ENCODE measurements at places on chromosomes 3 and 15. TPM values are rescaled to one million over a fixed set of nuclear protein-coding genes. Genes with fewer than 3 reads are reported as not detected.

DNA sequence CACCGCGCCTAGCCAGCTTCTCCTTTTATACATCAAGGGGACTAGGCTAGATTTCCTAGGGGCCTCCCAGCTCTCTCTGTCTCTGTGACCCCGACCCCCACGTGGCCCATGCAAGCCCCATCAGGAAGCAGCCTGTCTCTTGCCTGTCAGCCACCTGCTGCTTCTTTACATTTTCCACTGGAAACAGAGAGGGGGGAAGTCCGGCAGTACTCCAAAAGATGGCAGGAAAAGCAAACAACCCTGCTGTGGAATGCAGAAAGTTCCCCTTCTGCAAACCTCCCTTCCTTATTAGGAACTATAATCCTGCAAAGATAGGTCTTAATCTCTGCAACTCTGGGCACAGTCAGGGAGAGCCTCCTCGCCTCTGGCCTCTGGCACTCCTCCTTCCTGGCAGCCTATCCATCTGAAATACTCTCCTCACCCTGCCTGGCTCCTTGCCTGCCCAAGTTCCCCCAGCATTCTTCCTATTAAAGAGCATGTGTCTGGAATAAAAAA lies 47.4 kb upstream of the HACD2 start:
- peak overlapping the region; percentile 77 for H3K27ac ChIP-seq
- DNase-seq: peak; percentile 65
- no peaks in the 10 kb centered on the region for H3K4me1 ChIP-seq
- no peaks in the 10 kb centered on the region for H3K36me3 ChIP-seq

GRCh38 chr3:174329321-174329720 lies 529.8 kb upstream of the NAALADL2 start:
- no peaks in the 10 kb centered on the region for H3K4me1 ChIP-seq
- H3K4me3 ChIP-seq: no peak overlapping the region
- H3K27me3 ChIP-seq: no peaks in the 10 kb centered on the region
- no peak overlapping the region for H3K27ac ChIP-seq

Gene TM4SF18
- total RNA-seq: 7.2 TPM

Gene ATP13A5
- 4.5 TPM for total RNA-seq

- no peak overlapping the region for H3K4me3 ChIP-seq
- DNase-seq: no peak
- H3K27ac ChIP-seq: no peak overlapping the region
- H3K27me3 ChIP-seq: no peaks in the 10 kb centered on the region
Measured at GRCh38 chr3:197546307-197547085, 9.3 kb downstream of the BDH1 start.

Gene ROBO1
- total RNA-seq: 23.6 TPM

Gene B3GNT5
- total RNA-seq: 12.1 TPM

DNA sequence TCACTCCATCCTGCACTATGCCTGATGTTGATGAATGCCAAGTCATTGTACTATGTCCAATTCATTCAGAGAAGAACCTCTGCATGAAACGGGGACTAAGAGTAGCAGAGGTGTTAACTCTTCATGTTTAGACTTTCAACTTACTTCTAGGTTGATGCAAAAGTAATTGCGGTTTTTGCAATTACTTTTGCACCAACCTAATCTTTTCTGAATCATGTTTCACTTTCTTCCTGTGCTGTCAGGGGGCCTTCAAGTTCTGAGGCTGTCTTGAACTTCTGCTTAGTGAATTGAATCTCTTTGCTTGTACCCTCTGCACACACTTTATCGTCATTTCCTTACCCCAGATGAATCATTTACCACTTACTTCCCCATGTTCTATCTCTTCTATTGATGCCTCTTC lies 636.2 kb downstream of the NAALADL2 start:
- no peak overlapping the region for H3K4me3 ChIP-seq
- H3K36me3 ChIP-seq: no peaks in the 10 kb centered on the region
- DNase-seq: no peak
- no peaks in the 10 kb centered on the region for H3K27me3 ChIP-seq

- H3K36me3 ChIP-seq: no peaks in the 10 kb centered on the region
- no peak overlapping the region for H3K4me3 ChIP-seq
- peak overlapping the region; percentile 64 for H3K27ac ChIP-seq
Measured at GRCh38 chr3:30655187-30655812, 48.9 kb downstream of the TGFBR2 start.

GRCh38 chr3:68874551-68875348 lies 57.6 kb downstream of the TAFA4 start:
- no peaks in the 10 kb centered on the region for H3K36me3 ChIP-seq
- no peaks in the 10 kb centered on the region for H3K4me1 ChIP-seq
- H3K4me3 ChIP-seq: no peak overlapping the region
- no peak for DNase-seq
- H3K27ac ChIP-seq: no peak overlapping the region

Gene IL17RE
- 22.0 TPM for total RNA-seq

- H3K27me3 ChIP-seq: no peaks in the 10 kb centered on the region
- no peaks in the 10 kb centered on the region for H3K4me1 ChIP-seq
Measured at GRCh38 chr3:114344492-114344891, 50.7 kb downstream of the TIGIT start.

Gene AMT
- 2.7 TPM for total RNA-seq

Gene SLC35G2
- total RNA-seq: 9.5 TPM

Gene CGNL1
- total RNA-seq: 24.9 TPM

DNA sequence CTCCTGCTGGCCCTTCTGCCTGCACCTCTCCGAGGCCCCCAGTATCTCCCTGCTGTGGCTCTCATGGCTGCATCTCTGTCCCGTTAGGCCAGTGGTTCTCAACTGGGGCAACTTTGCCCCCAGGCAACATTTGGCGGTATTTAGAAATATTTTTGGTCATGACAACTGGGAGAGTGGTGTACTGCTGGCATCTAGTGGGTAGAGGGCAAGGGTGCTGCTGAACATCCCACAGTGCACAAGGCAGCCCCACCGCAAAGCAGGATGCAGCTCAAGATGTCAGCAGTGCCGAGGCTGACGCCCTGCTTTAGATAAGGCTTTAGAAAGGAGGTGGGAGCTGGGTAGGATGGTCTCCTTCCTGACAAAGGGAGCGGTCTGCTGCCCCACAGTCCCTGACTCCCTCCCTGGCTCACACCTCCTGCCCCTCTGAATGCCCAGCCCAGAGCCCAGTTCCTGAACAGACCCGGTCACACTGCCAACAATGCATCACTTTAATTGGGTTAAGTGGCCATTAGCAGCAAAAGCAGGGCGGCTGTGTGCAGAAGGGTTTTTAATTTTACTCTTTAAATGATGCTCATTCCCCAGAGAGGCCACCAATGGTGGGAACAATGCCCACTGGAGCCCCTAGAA lies 68.8 kb upstream of the TMEM115 start:
- no peaks in the 10 kb centered on the region for H3K4me1 ChIP-seq
- no peak for DNase-seq
- no peak overlapping the region for H3K4me3 ChIP-seq
- no peaks in the 10 kb centered on the region for H3K27me3 ChIP-seq

Gene SPTSSB
- total RNA-seq: 1.5 TPM

DNA sequence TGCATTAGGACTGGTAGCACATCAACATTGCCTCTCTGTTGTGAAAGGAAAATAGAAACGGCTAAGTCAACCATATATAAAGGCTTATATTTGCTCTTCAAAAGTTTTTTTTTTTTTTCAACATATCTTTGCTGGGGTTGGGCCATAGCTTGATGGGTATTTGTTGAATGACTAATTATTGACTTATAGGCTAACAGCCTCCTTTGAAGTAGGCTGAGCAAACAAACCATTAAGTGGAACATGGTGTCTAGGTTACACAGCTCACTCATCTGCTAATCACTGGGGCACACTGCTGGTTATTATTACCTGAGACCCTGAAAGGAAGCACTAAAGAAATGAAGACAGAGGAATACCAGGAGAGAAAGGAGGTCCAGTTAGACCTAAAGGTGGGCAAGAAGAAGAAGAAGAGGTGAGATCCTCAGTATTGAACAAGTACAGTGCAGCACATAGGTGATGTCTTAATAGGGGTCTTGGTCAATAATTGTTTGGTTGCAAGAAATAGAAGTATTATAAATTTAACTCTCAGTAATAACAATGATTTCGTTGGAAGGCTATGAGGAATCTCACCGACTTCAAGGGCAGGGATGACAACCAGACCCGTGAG lies 139.4 kb downstream of the RPLP1 start:
- H3K27me3 ChIP-seq: no peaks in the 10 kb centered on the region
- no peaks in the 10 kb centered on the region for H3K36me3 ChIP-seq
- H3K4me1 ChIP-seq: no peaks in the 10 kb centered on the region
- H3K4me3 ChIP-seq: no peak overlapping the region
- DNase-seq: no peak
- H3K27ac ChIP-seq: peak overlapping the region; percentile 25

DNA sequence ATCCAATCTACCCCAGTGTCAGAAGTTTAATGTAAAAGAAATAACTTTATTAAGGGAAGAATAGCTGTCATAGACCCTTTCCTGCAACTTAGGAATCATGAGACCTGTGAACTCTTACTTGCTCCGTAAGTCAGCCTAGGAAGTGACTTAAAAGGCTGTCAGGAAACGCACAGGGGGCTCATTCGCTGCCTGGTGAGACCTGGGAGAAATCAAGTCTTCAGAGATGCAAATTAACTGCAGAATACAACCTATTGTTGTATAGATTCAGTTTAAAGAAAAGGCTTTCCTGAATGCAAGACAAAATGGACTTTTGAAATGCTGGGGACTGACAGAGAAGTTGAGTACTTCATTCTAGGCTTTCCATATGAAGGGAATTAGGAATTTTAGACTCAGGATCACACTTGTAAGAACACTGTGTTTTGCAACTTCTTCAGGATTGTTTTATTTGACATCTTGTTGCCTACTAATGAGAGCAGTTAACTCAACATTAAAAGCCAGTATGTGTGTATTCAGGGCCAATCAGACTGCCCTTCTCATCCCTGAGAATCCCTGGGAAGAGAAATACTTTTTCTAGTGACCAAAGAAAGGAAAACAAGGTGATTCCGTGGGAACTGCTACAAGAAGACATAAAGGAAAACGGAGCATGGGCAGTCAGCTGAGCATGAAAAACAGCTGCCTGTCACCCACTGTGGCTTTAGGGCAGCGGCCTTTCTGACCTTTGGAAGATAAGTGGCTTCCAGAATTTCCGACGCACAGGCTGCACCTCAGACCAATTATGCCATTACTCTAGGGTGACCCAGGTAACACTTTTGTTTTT lies 18.5 kb upstream of the DPPA4 start:
- no peaks in the 10 kb centered on the region for H3K36me3 ChIP-seq
- no peak overlapping the region for H3K27ac ChIP-seq
- no peak for DNase-seq
- no peak overlapping the region for H3K4me3 ChIP-seq
- no peaks in the 10 kb centered on the region for H3K27me3 ChIP-seq
- H3K4me1 ChIP-seq: no peaks in the 10 kb centered on the region

GRCh38 chr15:40843261-40843884 lies 475 bp upstream of the SPINT1 start:
- H3K27ac ChIP-seq: peak overlapping the region; percentile 96
- H3K36me3 ChIP-seq: no peaks in the 10 kb centered on the region
- H3K4me3 ChIP-seq: peak overlapping the region; percentile 80
- no peaks in the 10 kb centered on the region for H3K27me3 ChIP-seq
- no peaks in the 10 kb centered on the region for H3K4me1 ChIP-seq
- no peak for DNase-seq

- H3K27me3 ChIP-seq: no peaks in the 10 kb centered on the region
- no peak overlapping the region for H3K4me3 ChIP-seq
- no peaks in the 10 kb centered on the region for H3K4me1 ChIP-seq
- H3K27ac ChIP-seq: no peak overlapping the region
Measured at GRCh38 chr15:72923289-72923688, 129.0 kb upstream of the NEO1 start.

- no peak overlapping the region for H3K4me3 ChIP-seq
- peak; percentile 52 for DNase-seq
- H3K36me3 ChIP-seq: no peaks in the 10 kb centered on the region
- H3K27me3 ChIP-seq: no peaks in the 10 kb centered on the region
- no peaks in the 10 kb centered on the region for H3K4me1 ChIP-seq
Measured at GRCh38 chr15:48682942-48683651, 37.6 kb upstream of the FBN1 start.

Gene ARGFX
- total RNA-seq: not detected

DNA sequence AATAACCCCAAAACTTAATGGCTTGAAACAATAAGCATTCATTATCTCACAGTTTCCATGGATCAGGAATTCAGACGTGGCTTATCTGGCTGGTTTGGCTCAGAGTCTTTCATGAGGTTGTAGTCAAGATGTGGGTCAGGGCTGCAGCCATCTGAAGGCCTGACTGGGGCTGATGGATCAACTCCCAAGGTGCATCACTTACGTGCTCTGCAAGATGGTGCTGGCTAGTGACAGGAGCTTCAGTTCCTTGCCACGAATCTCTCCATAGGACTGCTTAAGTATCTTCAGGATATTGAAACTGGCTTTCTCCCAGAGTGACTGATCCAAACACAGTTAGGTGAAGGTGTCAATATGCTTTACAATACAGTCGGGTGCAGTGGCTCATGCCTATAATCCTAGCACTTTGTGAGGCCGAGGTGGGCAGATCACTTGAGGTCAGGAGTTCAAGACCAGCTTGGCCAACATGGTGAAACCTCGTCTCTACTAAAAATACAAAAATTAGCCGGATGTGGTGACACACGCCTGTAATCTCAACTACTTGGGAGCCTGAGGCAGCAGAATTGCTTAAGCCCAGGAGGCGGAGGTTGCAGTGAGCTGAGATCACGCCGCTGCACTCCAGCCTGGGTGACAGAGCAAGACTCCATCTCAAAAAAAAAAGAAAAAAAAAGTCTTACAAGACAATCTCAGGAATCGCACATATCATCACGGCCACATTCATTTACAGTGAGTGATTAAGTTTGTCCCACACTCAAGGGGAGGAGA lies 28.5 kb upstream of the PTPRG start:
- H3K36me3 ChIP-seq: no peaks in the 10 kb centered on the region
- no peak for DNase-seq
- no peaks in the 10 kb centered on the region for H3K27me3 ChIP-seq
- H3K4me3 ChIP-seq: no peak overlapping the region
- no peaks in the 10 kb centered on the region for H3K4me1 ChIP-seq

Gene AP3B2
- total RNA-seq: 8.0 TPM

- no peaks in the 10 kb centered on the region for H3K4me1 ChIP-seq
- H3K36me3 ChIP-seq: no peaks in the 10 kb centered on the region
- DNase-seq: peak; percentile 48
- peak overlapping the region; percentile 21 for H3K4me3 ChIP-seq
- H3K27ac ChIP-seq: peak overlapping the region; percentile 88
Measured at GRCh38 chr3:159852821-159853505, 135.7 kb upstream of the IL12A start.

DNA sequence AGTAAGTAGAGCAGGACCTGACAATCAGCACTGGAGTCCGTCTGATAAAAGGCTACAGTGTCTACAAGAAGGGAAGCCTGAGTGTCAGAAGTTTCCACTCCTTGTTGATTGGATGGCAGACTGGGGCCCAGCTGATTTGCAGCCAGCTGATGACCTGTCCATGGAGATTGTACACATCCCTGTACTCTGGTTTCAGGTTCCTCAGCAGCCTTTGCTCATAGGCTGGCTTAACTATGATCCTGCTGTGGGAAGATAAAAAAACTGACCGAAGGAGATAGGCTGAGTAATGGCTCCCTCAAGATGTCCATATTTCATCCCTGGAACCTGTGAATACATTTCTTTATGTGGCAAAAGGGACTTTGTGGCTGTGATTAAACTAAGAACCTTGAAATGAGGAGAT lies 11.7 kb upstream of the LACTB start:
- H3K4me1 ChIP-seq: no peaks in the 10 kb centered on the region
- H3K4me3 ChIP-seq: no peak overlapping the region
- H3K27me3 ChIP-seq: no peaks in the 10 kb centered on the region
- DNase-seq: no peak

GRCh38 chr3:53941184-53941583 lies 49.5 kb upstream of the SELENOK start:
- H3K27ac ChIP-seq: no peak overlapping the region
- no peaks in the 10 kb centered on the region for H3K4me1 ChIP-seq
- DNase-seq: no peak

GRCh38 chr3:74288761-74289160 lies 325.7 kb downstream of the CNTN3 start:
- no peaks in the 10 kb centered on the region for H3K4me1 ChIP-seq
- no peaks in the 10 kb centered on the region for H3K36me3 ChIP-seq
- H3K4me3 ChIP-seq: no peak overlapping the region
- DNase-seq: no peak
- H3K27ac ChIP-seq: no peak overlapping the region
